Fibroblast of the conjunctiva (primary cell): ENCODE measurements at places on chromosomes 16 and 17.

DNA sequence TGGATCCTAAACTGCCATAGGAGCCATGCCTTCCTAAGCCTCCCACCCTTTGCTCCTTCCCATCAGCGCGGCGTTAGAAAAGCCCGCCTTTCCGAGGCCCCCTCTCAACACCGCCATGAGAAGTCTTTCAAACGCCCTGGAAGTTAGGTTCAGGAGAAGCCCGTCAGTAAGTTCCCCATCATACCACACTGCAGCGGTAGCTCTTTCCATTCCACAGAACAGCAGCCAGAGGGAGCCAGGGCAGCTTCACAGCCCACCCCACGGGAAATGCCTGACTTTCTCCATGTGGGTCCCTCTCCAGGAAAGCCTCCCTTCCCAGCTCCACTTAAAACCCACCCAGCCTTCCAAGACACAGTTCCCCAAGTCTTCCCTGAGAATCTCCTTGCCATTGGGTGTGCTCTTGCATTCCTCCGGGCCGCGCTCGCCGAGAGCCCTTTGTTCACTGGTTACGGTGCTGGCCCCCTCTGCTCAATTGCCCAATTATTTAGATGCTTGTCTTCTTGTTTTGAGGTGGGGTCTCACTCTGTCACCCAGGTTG is 28.7 kb downstream of the KIAA0513 start:
- DNase-seq, result no peak

DNA sequence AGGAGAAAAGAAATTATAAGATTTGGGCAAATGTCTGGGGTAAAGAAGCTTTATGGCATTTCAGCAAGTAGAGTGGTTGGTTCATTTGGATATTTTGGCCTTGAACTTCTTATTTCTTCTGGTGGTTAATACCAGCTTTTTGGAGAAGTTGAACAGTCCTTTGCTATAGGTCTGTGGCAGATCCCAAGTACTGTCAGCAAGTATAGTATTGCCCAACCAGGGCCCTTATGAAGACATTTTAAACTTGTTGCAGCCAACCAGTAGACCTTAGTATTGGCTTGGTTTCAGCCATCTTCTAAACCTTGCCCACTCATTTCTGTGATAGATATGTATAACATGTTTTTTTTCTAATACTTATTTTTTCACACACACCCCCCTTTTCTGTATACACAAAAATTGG is 2.2 kb downstream of the SP2 start:
- DNase-seq, result no peak

- DNase-seq, result no peak
Observed at GRCh38 chr16:10045947-10046346, 136.3 kb downstream of the GRIN2A start.

DNA sequence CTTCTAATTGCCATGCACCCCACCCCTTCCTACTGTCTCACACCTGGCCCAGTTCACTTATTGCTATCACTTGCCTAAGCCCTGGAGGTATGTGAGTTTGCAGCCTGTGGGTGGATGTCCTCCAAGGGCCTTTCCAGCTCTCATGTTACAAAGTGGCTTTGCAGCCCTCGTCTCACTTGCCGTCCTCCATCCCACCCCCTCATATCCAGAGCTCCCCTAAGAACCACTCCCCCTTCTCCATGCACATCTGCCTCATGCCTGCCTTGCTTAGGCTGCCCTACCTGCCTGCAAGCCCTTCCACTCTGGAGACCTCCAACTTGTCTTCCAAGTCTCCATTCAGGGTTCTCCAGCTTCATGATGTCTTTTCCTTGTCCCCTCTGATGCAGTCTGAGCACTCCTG is 119.4 kb upstream of the NLRP1 start:
- no peak for DNase-seq

DNA sequence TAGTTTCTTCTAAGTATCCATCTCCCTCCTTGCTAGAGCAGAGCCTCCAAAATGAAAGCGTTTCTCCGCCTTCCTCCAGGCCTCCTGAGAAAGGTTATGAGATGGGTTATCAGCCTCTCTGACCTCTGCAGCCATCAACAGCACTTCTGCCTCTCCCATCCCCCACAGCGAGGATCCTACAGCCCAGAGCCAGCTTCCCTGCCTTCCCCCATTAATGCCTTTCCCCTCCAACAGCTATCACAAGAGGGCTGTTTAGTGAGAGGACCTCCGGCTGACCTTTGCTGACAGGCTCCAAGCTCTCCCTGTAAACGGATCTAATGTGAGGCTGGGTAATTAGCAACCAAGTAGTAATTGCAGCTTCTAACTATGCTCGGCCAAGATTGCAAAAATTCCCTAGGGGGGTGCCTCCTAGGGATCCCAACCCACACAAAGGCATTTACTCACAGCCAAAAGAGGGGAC is 55.8 kb downstream of the ZFHX3 start:
- DNase-seq, result no peak

DNA sequence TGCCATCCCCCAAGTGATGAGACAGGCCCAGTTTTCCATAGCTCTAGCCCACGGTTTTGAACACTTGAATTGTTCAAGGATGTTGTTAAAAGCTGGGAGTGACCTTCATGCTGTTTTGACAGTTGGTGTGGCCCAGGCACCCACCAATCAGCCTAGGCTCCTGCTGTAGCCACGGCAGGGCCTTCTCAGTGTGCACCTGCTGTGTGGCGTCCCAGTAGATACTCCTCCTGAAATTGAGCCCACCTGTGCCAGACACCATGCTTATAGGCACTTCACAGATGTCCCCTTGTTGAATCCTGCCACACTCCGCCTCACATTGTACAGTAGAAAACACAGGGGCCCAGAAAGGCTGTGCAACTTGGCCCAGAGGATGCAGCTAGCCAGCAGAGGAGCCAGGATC is 86.4 kb downstream of the SOCS1 start:
- DNase-seq, result no peak

GRCh38 chr17:66764506-66764905 is 70.4 kb upstream of the CACNG5 start:
- DNase-seq, result no peak

- DNase-seq, result no peak
Observed at GRCh38 chr17:65537343-65537844, 24.1 kb downstream of the AXIN2 start.

GRCh38 chr16:48971571-48972077 is 310.0 kb downstream of the CBLN1 start:
- DNase-seq, result no peak
